ENCODE measurements at places on chromosomes 2 and 18.

DNA sequence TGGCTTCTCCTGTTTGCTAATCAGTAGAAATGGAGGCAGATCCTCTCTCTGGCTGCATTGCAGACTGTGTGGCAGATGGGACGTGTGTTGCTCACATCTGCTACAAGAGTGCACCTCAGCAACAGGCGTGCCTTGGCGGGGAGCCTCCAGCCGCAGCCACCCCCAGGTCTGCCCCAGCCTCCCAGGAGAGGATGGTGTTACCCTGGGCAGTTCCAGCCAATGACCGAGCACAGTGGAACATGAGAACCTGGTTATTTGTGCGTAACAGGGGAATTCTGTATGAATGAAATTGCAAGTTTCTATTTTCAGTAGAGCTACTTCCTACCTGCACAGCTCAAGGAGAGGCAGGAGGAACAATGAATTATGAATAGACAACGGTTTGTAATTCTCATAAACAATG, 130.6 kb upstream of the CBLN2 start:
- no peak for DNase-seq

DNA sequence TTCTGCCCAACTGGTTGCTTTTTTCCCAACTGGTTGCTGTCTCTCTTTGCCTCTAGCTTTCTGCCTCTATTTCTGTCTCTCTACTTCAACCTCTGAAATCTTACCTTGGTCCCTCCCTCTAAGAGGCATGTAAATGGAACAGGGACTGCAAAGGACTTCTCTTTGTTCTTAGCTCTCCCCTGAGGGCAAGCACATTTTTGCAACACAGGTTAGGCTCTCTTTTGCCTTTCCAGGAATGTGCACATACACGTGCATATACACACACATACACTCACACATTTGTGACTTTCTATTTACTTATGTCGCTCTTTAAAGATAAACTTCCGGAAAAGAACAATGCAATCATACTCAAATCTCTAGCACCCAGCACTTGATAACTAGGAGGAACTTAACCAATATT, 262.6 kb upstream of the DDX18 start:
- no peak for DNase-seq

DNA sequence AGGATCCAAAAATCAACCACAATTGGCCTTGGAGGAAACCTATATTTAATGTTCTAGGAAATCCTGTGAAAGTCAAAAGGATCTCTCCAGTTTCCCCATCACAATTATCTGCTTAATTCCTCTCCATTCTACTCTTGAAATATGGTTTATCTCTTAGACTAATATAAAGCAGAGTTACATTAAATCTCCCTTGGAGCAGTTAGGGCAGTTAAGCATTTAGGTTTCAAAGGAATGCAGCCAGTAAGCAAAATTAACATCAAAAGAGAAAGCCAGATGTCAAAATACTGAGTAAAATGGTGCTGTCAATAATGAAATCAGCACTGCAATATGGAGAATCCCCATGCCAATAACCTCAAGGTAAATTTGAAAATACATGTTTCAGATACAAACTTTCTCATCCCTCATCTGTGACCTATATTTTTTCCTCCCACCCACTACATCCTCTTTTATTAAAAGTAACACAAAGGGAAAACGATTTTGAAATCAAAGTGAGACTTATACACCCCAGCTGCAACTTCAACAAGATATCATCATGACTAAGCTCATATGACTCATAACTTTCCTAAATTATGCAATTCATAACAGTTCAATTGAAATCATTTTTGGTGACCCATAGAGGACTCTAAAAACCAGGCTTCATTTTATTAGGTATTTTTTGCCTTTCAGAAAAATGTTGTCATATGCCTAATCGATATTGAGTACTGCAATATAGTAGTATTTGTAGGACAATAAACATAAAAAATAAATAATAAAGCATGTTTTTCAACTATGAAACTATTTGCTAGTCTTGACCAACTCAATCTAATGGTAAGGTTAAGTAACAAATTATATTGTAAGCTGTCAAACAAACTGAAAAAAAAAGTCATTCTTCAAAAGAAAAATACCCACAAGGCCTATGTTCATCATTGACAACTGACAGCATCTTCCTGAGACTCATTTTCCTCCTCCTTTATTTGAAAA, 3.1 kb downstream of the ADAM17 start:
- no peak for DNase-seq

- no peak for DNase-seq
These were observed 311.3 kb upstream of the NT5C1B start for GRCh38 chr2:18900691-18901141.

GRCh38 chr2:27076323-27076722, 2.1 kb upstream of the EMILIN1 start:
- no peak for DNase-seq

Data from CD4-positive, alpha-beta T cell treated with Interferon alpha-2 for 1 hour (primary cell).